ENCODE measurements at places on chromosomes 5 and 9.
A peak's percentile ranks its signal among the peaks of the same experiment; 100 is the strongest.

GRCh38 chr9:100999906-101000544, 28.5 kb upstream of the PLPPR1 start:
- DNase-seq, result no peak

DNA sequence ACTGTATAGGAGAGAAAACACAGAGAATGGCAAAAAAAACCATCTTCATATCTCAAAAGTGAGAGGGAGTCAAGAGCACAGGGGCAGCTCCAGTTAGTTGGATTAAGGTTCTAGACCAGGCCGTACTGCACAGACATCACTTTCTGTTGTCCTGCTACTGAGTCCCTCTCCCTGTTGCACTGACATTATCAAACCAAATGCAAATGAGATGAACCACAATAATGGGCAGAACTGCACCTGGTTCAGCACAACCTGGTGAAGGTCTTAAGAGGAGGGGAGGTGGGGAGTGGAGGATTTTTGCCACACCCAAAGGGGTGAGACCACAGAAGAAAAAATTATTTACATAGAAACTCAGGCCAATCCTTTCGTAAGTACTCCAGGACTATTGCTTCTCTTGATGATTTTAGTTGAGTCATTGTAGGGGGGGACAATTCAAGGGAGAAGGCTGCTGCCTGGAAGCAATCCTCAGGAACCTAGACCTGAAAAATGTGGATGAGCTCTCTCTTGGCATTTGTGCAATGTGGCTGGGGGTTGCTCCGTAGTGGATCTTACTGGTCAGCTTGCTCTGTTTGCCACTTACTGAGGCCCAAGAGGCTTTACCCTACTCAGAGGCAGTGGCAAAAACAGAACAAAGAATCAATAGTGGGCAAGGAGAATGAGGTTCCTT, 94.5 kb upstream of the PPP1R2B start:
- DNase-seq, result no peak

DNA sequence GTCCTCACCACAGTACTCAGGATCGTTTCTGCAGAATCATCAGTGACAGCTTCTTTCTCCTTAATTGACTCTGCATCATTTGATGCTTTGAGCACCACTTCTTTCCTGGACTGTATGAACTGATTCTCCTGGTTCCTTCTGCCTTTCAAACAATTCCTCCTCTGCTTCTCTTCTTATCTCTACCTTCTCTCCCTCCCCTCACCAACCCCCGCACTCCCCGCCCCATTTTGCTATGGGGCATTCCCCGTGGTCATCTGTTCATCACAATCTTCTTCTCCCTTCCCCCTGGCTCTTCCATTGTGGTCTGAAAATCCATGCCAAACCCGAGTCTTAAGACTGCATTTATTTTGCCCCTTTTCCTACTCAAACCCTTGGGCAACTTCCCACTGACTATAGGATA, 57.9 kb downstream of the FAM78A start:
- no peak for DNase-seq

DNA sequence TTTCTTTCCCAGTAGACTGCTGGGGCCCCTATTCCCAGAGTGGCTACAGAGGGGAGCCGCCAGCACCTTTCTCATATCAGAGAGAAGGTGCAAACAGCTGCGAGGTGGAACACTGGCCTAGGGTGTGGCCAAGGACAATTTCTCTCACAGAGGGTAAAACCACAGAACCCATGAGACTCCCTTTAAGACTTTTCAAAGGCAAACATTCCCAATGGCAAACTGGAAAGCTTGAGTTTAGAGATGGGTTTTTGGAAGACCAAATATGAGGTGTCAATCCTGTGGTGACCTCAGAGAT, 335.1 kb upstream of the PIK3R1 start:
- no peak for DNase-seq

GRCh38 chr5:6818594-6819511, 105.6 kb downstream of the TENT4A start:
- no peak for DNase-seq

DNA sequence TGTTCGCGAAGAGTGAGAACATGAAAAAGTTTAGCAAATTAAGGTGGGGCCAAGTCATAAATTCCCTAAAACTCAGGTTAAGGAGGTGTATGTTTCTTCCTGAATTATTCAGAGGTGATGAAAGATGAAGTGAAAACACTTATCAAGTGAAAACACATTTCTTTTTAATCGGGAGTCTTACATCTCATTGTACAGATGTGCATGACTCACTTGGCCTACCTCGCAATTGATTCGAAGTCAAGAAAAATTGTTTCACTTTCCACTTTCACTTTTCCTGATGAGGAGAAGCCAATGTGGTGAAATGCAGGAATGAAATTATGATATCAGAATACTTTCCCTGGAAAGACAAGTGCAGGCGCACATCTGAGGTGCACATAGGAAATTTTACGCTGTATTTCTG, 78.7 kb downstream of the SLC25A46 start:
- DNase-seq, result no peak

DNA sequence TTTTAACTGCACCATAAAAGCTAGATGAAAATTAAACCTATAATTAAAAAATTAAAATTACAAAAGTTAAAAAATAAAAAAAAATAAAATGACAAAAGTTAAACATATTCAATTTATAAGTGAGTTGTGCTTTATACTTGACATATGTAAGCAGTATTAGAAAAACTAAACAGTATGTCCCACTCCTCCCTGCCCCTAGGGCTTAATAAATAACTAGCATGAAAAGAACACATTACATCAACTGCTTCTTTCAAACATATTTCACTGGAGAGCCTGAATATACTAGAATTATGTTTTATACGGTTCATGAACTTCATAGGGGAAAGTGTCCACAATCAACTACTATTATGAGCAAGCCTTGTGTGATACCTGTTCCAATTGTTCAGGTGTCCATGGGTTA, 47.6 kb downstream of the ECPAS start:
- DNase-seq, result no peak

GRCh38 chr5:143311428-143311827, 92.1 kb downstream of the NR3C1 start:
- no peak for DNase-seq

DNA sequence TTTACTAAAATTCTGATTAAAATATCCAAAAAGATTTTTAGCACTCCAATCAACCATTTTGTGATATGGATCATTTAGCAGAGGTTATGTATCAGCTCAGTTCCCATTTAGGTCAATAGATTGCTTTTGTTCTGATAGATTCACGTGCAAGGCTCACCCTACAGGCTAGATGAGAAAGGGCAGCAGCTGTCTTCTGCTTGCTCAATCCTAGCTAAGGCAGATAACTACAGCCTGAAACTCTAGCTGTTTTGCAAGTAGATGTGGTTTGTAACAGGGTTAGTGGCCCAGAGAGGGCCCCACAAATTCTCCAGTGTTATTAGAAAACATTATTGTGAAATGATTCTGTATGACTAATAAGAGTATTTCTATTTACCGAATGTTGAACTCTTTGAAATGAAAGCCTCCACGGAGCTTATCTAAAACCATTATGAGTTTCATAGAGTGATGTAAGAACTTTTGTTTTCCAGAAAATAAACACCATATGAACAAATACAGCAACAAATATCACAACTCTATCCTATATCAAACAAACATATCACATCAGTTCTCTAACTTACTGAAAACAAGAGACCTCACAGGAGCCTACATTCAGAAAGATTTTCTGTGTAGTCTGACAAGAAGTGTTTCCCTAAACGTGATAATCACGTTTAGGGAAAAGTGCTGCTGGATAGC, 841.9 kb upstream of the ACO1 start:
- peak; percentile 26 for DNase-seq

- DNase-seq, result no peak
These were observed 133.3 kb downstream of the CACNA1B start for GRCh38 chr9:138010861-138011260.

DNA sequence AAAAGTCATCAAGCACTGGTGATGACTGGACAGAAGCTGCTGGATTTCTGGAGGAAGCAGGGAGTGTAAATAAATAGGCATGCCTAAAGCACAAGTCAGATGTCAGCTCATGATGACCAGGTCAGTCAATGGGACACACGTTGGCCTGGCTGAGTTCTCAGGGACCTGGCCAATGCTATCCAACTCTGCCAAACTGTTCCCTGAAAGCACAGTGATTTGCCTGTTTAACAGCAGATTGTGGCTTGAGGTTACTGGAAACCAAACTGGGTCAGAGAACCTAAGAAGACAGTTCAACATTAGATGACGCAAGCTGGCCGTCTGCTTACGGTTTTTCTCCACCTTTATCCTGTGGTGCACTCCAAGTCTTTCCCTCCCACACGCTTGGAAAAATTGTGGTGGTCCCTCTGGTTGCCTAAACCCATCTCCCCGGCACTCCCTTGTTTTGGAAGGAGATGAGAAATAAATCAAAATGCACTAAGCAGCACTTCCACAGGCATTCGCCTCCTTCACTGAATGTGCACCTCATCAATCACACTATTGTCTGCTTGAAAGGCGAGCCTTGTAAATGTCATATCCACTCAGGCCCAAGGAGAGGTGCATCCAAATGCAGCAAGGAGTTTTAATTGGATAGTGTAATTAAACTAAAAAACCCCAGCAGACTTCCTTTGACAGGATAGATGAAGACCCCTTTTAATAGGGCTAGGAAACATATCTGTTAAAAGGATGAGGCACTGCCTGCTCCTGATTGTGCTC, 199.4 kb downstream of the GAPVD1 start:
- DNase-seq, result peak; percentile 52

Data from femur (tissue), 1 donor.